OCI-M1 (cell line): ENCODE measurements at places on chromosomes 13 and 19.

DNA sequence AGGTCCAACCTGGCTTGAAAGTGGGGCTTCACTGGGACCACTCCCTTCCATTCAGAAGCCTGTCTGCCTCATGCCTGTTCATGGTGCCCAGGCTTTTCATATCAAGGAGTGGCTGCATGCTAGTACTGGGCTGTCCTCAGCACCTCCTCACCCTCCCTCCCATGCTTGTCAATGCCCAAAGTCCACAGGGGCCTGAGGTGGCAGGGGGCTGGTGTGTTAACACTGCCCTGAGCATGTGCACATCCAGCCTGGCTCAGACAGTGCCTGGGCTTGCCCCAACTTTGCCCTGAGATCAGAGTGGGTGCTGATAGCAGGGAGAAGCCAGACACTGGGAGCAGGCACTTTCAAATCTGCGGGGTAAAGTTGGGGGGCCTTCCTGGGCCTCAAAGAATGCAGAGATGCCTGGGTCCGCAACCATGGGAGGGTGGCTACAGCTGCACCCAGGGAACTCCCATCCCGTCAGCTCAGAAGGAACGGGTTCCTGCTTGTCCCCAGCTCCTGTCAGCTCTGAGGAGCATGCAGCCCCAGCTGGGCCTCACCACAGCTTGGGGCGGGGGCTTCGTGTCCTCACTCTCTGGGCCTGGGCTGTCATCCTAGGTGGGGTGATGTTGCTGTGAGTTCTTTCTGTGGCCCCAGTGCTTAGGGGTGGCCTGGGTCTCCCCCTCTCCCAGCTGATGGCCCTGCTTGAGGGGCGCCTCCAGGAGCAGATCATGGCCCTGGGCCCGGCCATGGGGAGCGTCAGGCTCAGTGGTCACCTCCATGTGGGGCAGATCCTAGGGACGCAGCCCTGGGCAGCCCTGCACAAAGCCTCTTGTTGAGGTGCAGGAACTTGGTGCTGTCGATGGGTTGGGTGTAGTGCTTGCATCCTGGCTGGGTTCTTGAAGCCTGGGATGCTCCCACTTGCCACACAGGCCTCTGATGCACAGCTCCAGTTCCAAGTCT lies 830.6 kb upstream of the SLITRK5 start:
- no peak for DNase-seq

DNA sequence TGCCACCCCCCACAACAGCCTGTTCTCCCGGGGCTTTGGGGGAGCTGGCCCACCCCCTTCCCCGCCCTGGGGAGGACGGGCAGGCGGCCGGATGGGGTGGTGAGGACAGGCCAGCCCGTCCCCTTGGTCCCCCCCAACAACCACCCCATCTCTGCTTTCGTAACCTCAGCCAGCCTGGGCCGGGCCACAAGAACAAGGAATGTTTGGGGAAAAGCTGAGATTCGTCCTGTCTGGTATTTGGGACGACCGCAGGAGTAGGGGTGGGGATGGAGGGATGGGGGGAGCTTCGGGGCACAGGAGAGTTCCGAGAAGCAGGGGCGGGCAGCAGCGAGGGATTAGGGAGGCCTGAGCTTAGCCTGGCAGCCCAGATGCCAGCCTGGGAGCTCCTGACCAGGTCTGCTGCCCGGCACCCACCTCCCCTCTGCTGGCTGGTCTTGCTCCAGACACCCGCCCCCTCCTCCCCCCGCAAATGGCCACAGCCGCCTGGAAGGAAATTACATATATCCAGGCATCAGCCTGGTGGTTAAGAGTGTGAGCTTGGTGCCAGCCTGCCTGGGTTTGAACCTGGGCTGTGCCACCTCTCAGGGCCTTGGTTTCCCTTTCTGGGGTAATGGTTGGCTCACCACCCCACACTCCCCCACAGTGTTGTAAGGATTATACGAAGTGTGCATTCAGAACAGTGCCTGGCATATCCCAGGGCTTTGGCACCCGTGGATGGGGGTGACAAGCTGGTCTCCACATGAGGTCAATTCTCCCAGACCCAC lies at the start of gene PODNL1:
Gene PODNL1, minus strand, starts transcription at position 117 of the 764 bp plus-strand sequence. CDS start 236 bp downstream, outside the sequence.
- DNase-seq: no peak

DNA sequence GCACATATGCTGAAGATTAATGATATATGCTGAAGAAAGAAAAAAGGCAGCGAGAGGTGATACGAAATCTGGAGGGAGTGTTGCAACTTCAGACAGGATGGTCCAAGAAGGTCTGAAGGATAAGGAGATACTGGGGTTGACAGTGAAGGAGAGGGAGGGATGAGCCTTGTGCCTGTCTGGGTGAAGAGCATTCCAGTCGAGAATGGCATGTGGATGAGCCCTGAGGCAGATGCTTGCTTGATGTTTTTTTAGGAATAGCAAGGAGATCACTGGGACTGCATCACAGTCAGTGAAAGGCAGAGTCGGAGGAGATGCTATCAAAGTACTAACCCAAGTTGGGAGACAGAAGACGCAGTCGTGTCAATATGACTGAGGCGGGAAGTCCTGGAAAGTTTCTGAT lies 13.3 kb upstream of the LAIR2 start:
- no peak for DNase-seq

DNA sequence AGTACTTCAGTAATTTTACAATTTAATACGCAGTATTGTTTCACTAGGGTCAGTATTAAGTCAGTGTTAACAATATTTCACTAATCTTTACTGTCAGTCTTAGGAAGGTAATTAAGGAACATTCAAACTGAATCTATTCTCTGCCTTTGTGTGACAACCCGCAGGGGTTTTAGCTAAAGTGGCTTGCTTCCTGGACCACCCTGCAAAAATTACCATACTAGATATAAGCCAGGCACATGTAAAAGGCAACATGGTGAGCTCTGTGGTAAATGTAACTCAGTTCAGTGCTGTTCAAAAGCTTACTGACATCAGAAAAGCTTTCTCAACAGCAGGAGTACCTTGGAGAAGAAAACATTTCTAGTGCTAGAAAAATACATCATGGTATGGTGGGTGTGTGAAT lies 116.7 kb downstream of the FREM2 start:
- no peak for DNase-seq

DNA sequence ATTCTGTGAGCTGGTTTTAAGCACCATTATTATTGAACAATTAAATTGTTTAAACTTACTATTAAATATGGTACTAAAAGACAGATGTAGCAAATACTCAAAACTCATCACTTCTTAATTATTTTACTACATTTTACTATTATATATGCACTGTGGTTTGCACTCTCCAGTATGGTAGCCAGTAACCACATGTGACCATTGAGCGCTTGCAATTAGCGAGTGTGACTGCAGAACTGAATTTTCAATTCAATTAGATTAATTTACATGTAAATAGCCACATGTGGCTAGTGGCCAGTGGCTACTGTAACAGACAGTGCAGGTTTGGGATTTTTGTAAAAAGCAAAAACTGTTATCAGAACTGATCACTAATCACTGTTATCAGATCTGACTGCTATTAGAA lies 208.2 kb upstream of the SOX21 start:
- DNase-seq: no peak

DNA sequence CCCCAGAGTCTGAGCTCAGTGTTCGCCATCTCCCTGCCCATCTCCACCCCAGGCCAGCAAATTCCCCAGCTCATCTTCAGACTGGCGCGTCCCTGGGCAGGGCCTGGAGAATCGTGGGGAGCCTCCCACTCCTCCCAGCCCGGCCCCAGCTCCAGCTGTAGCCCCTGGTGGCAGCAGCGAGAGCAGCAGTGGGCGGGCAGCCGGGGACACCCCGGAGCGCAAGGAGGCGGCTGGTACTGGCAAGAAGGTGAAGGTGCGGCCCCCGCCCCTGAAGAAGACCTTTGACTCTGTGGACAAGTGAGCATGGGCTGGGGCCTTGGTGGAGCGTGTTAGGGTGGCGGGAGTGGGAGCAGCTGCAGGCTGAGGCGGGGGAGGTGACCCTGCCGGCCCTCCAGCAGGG lies 8.4 kb upstream of the PRR19 start:
- DNase-seq: no peak

GRCh38 chr19:8261347-8261746 lies 46.8 kb downstream of the CD320 start:
- DNase-seq: no peak

GRCh38 chr19:55373993-55374757 lies 2.5 kb upstream of the TMEM190 start:
- DNase-seq: no peak

DNA sequence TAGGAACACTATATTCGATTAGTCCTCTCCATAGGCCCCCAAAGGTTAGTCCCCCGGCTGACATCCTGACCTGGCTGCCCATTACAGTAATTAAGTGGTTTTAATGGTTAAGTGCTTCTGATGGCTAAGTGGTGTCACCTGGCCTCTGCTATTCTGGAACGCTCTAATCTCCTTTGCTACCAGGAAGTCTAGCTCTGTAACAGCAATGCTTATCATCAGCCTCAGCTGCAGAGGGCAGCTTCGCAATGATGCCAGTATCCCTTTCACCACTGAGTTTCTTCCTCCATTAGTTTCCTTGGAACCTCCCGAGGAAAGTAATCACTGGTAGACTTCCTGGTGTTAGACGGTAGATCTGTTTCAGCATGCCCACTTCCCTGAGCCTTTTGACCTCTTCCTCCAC lies 8.6 kb upstream of the RNF6 start:
- DNase-seq: no peak

GRCh38 chr19:522726-523125 lies 8.8 kb upstream of the CDC34 start:
- no peak for DNase-seq

GRCh38 chr13:21690955-21691354 lies 20.1 kb downstream of the FGF9 start:
- DNase-seq: no peak
